ENCODE measurements at places on chromosomes 3 and 15.

GRCh38 chr3:170040418-170040817 lies 2.6 kb downstream of the GPR160 start:
- DNase-seq: no peak

- DNase-seq: no peak
These were observed 18.7 kb downstream of the RTP3 start for GRCh38 chr3:46516521-46516920.

GRCh38 chr15:86573476-86573875 lies 493.8 kb downstream of the AGBL1 start:
- no peak for DNase-seq

DNA sequence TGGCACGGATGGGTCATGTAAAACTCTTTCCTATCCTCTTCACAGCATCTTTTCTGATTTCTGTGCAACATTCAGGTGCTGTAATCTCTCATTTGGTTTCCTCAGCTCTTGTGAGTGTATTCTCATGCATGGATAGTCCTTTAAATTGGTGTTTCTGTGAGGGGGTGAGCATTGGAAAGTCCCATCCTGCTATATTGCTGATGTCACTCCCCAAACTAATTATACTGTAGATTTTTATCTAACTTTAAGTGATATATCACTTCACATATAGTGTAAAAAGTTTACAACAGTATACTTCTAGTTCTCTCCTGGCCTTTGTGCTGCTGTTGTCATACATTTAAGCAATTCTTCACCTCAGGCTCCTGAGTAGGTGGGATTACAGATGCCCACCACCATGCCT lies 102.7 kb downstream of the GLDN start:
- DNase-seq: no peak

DNA sequence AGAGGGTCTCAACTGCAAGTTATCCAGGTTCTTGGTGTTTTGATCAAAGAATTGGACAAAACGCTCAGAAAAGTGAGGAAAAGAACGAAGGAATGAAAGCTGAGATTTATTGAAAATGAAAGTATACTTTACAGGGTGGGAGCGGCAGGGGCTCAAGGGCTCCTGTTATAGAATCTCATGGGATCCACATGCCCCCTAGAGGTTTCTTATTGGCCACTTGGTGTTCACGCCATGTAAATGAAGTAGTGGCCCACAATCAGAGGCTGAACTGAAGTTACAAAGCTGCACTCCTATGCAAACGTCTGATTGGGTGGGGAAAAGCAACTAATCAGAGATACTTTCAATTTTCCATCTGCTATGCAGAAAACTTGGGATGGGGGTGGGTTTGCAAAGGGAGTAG lies 216.7 kb downstream of the PTPRG start:
- no peak for DNase-seq

DNA sequence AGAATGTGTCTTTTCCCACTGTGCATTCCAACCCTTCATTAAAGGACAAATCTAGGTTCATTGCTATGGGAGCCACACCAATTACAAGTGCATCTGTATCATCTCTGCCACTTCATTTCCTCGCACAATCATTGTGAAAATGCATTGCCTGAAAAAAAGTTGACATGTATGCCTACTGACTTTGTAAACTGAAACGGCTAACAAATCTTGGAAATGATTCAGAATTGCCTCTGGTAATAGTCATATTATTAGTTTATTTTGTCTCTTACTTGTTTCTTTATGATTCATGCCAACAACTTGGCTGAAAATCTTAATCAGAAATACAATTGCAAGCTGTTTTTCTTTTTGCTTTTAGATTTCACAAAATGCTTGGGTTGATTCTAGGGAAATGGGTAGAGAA lies 497.1 kb downstream of the ZIC1 start:
- no peak for DNase-seq

DNA sequence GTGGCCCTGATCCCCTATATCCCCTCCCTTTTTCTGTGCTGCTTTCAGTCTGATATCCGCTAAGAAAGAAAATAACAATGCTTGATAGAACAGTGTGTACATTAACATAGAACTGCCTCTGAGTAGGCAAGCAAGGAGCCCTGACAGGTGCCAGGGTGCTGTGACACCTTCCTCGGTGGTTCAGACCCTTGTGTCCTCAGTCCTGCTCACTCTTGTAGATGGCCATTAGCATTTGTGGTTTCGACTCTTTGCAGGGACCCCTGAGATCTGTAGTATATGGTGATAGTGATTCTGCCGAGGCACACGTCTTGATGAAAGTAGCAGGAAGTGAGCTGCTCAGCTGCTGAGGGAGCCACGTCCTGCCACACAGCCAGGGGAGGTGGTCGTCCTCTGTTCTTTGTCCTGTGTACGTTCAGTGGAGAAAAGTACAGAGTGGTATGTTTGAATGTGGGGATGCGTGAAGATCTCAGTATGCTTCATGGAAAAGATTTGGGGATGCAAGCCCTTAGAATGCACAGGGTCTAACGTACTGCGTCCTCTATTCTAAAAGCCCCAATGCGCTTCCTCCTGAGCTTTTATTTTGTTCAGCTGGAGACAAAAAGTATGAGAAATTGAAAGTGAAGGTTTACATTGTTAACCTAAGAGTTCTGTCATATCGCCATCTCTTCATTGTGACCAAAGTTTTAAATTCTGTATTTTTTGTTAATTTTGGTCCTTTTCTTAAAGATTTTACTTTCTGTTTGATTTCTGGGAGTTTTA lies 35.4 kb downstream of the PXYLP1 start:
- peak; percentile 17 for DNase-seq

DNA sequence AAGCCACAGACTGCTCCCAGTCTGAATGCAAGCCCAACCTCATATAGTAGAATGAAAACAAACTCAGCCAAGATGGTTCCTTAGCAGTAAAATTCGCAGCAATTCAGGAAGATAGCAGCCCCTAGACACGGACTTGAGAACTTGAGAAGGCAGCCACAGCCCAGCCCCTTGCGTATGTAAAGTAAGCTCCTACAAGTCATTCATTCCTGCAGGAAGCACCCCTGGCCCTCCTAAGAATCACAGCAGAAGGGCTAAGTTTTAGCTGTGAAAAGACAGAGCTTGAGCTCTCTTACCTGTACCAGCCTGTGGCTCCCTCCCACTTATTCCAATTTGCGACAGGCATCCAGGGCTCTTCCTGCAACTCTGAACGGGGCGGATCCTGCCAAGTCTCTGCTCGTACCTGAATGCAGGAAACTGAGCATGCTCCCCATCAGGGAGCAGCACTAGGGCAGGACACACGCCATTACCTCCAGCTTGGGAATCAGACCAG lies 136.4 kb downstream of the MAGI1 start:
- no peak for DNase-seq

DNA sequence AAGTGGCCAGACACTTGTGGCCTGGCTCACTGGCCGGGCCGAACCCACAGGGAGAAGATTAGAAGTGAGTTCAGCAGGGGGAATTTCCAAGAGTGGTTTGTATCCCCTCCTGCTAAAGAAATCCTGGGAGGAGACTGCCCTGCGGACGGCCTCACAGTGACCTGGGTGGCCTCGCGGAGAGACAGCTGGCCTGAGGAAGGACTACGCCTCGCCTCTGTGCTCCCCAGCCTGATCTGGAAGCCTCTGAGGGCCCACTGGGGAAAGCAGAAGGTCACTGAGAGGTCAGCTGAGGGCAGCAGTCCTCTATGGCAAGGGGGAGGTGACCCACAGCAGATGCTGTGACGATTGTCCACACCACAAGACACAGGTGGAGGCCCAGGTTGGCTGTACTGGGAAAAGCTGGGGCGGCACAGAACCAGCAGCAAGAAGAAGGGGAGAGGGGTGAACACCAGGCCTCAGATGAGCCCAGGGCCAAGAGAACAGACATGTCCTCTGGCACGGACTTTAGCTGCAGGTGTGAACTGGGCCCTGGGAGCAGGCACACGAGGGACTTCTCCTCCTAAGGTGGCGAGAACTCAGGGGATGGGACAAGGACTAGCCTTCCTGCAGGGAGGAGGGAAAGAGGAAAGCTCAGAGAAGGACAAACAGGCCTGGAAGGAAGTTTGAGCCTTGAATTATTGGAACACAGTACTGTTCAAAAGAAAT lies 37.2 kb upstream of the DLG1 start:
- no peak for DNase-seq

- no peak for DNase-seq
These were observed 160.0 kb downstream of the SQOR start for GRCh38 chr15:45794712-45795439.

GRCh38 chr3:16849795-16850194 lies 35.0 kb upstream of the PLCL2 start:
- no peak for DNase-seq

- DNase-seq: no peak
These were observed 9.4 kb downstream of the ANKRD63 start for GRCh38 chr15:40273428-40273827.

- DNase-seq: no peak
These were observed 20.1 kb downstream of the TGM4 start for GRCh38 chr3:44894485-44894884.

GRCh38 chr3:5733995-5734394 lies 546.5 kb downstream of the EDEM1 start:
- no peak for DNase-seq

DNA sequence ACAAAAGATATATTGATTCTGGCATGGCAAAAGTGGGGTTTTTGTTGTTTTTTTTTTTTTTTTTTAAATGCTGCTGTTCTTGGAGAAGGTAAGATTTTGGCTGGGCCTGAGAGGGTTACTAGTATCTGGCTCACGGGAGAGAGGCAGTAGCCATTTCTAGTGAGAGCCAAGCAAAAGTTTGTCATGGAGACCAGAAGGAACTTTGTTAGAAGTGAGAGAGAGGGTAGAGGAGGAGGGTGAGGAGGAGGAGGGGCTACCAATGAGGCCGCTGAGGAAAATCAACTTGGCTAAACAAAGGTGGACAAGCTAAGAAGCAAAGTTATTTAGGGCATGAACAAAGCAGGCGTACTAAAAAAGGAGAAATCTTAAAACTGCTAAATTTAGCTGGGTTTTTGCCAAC lies 48.9 kb upstream of the STRIT1 start:
- DNase-seq: no peak

GRCh38 chr15:80183886-80184285 lies 31.1 kb downstream of the FAH start:
- no peak for DNase-seq

- DNase-seq: no peak
These were observed 5.5 kb upstream of the LARP6 start for GRCh38 chr15:70859322-70859908.

DNA sequence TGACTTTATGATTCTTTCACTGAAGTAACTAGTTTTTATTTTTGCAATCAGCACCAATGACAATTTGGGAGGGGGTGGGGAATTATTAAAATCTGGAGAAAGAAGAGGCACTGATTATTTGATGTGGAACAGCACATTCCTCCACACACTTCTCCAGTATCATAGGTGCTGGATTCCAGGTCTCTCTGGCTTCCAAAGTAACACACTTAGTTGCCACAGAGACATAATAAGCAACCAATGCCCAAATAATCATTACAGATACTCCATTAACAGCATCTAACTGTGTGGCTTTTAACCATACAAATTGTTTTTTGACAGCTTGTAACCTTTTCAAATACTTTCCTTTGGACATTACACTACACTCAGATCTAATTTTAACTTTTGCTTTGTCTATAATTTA lies 131.0 kb upstream of the CDIN1 start:
- no peak for DNase-seq

DNA sequence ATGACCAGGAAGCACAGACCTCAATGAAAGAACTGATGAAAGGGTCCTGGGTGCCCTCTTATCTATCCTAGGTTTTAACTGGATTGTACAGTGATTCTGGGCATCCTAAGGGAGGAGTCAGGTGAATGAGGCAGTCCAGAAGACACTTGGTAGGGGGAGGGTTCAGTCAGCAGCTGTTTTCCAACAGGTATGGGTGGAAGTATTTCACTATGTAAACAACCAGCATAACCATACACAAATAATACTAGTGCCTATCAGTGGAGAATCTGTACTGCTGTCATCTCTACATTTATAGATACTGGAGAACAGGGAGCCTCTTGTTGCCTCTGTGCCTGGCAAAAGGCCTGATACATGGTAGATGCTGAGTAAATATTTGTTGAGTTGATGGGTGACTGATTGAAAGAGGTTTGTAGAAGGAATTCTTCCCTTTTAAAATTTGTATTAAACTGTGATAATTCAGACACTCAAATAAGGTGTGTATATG lies 328.5 kb downstream of the RBMS3 start:
- no peak for DNase-seq

DNA sequence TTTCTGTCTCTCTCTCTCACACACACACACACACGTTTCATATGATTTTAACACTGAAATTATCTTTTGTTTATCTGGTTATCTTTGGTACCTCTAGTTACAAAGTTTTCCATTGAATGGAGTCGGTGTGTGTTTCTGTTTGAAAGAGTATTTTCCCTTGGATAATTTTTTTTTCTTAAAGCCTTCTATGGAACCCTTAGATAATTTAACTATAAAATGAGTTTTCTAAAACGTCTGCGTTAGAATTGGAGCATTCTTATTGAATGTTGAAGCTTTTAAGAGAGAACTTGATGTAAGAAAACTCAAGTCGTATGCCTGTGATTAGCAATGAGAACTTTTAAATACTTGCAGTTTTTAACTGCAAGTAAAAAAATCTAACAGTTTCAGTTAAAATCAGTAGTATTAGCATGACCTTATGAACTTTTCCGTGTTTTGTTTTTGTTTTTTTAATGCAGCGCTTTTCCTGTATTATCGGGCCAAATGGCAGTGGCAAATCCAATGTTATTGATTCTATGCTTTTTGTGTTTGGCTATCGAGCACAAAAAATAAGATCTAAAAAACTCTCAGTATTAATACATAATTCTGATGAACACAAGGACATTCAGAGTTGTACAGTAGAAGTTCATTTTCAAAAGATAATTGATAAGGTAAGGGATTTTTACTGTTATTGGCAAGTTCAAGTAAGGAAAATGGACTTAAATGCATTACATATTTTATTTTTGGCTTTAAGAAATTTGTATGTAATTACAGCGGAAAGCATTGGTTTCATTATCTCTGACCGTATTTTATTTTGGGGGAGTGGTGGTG lies 3.0 kb downstream of the SMC4 start:
- DNase-seq: no peak

- DNase-seq: no peak
These were observed 57.2 kb downstream of the MYO9A start for GRCh38 chr15:72060687-72061250.

DNA sequence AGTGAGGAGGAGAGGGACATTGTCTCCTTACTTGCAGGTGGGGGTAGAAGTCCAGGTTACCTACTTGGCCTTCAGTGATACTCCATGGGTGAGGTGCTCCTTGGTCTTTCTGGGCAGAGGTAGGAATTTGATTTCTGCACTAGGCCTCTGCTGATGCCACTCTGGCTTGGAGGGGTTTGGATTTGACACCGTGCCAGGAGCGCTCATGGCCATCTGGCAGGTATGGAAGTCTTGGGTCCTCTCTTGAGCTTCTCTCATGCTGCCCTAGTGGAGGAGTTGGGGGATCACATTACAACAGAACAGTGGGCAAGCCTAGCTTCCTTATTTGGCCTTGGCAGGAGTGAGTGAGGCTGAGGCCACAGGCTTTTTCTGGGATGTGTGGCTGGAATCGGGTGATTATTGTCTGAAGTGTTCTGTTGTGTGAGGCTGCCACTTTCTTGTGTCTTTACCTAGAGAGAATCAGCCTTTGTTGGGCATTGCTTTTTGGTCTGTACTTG lies 525.0 kb downstream of the GABRG3 start:
- DNase-seq: no peak

GRCh38 chr3:190534986-190535385 lies 21.1 kb downstream of the IL1RAP start:
- DNase-seq: no peak
